AG08396 (cell line): ENCODE measurements at places on chromosomes 2 and 18.

- peak; percentile 80 for DNase-seq
These were observed 38.7 kb downstream of the PKDCC start for GRCh38 chr2:42086500-42086953.

GRCh38 chr2:11764359-11764758 is 17.9 kb downstream of the LPIN1 start:
- DNase-seq = no peak

DNA sequence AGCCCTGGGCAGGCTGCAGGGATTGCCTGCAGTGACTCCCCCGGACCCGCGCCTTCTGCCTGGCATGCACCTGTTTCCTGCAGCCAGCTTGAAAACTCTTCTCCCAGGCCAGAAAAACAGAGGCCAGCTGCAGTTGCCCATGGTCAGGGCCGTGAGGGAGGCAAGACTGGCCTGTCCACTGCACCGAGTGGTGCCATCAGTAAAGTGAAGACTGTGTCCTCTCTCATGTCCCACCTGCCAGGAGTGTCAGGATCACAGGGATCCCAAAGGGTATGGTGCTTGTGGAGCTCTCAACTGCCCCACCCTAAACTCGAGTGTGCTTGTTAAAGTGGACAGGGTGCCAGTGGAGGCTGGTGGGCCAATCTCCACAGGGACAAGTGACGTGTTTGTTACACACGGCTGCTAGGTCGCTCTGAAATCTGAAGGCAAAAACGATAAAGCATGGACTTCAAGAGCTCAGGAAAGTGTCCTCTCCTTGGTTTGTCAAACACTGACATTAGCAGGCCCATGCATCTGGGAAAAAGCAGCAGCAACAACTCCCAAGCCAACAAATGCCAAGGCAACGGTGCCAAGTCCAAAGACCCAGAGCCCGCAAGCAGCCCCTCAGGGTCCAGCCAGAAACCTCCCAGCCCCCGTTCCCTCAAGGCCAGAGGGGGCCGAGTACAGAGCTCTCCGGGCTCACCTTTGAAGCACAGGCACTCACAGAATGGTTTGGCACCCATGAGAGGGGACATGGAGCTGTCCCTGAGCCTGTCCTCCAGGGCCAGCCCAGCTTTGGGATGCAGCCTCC is 213.2 kb downstream of the HDAC4 start:
- no peak for DNase-seq

DNA sequence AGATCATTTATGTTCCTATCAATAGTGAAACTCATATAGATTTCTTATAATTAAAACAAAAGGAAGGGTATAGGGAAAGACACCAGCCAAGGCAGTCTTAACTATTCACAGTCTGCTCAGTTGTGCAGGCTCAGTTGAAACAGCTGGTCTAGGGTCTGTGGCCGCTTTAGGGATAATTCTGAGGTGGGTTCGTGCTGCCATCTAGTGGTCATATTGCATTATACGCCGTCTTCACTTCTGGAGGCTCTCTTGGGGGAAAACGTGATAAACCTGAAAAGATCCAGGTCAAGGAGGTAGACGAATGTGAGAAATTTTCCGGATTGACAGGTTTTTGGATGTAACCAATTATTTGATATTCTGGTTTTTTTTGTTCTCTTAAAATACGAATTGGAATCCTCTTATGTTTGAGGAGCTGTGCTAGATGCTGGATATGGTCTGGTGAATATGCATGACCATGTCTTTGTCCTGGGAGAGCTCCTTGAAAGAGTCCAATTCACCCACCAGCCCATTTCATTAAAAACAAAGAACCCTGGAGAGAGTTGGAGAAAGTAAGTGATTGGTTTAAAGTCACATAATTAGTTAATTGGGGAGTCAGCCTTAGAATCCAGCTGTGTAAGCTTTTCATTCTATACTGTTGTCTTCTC is 492.4 kb downstream of the PLCL1 start:
- peak; percentile 34 for DNase-seq

GRCh38 chr18:48472610-48473009 is 63.4 kb upstream of the ZBTB7C start:
- no peak for DNase-seq

DNA sequence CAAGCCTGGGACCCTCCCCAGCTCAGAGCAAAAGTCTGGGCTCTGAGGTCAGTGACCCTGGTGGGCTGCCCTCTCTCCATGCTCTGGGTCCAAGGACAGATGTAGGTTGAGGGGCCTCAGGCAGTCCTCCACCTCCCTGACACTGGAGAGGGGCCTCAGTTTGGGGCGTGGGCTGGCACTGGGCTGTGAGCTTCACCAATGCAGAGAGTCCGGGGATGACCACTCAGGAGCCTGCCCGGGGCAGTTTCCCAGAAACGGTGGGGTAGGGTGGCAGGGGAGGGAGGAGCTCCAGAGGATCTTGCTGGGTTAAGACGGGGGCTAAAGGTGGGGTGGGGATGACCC is 40.5 kb upstream of the SMAD7 start:
- DNase-seq = no peak

DNA sequence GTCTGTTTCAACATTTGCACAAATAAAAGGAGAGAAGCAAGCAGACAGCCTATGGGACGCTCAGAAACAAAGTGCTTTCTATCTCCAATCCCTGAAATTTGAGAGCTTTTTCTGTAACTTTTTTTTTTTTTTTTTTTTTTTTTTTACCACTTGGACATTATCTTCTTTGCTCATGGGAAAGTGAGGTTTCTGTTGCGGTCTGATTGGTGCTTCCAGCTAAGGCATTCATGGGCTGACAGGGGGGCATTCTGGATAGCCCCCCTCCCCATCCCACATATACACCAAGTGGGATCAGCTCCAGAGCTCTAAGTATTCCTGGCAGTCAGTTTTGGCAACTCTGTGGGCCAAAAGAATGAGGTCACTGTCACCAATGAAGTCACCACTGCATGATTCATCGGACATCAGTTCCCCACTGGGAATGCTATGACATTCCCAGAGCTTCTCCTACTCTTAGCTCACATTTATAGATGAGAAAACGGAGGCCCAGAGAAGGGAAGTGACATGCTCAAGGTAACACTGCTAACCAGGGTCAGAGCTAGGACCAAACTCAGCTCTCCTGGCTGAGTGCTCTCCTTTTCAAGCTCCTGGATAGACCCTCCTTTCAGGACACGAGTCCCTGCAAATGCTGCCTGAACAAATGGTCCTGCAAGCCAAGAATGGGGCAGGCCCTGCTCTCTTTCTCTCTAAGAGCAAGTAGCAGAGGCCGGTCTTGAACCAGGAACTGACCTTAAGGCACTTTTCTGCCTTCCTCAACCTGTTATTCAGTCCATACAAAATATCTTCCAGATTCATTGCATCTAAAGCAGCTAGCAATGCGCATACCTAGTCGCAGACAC is 61.3 kb downstream of the TMEM247 start:
- DNase-seq = peak; percentile 47

GRCh38 chr2:66830881-66831280 is 396.0 kb downstream of the MEIS1 start:
- DNase-seq = no peak

DNA sequence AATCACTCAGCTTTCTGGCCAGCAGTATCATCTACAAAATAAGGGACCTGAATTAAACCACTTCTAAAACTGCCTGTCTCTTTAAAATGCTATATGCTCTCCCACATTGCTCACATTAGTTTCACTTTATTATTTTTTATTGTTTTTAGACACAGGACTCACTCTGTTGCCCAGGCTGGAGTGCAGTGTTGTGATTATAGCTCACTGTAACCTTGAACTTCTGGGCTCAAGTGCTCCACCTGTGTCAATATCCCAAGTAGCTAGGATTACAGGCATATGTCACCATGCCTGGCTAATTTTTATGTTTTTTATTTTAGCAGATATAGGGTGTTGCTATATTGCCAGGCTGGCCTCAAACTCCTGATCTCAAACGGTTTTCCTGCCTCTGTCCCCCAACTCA is 591.3 kb upstream of the ZNF804A start:
- DNase-seq = no peak

DNA sequence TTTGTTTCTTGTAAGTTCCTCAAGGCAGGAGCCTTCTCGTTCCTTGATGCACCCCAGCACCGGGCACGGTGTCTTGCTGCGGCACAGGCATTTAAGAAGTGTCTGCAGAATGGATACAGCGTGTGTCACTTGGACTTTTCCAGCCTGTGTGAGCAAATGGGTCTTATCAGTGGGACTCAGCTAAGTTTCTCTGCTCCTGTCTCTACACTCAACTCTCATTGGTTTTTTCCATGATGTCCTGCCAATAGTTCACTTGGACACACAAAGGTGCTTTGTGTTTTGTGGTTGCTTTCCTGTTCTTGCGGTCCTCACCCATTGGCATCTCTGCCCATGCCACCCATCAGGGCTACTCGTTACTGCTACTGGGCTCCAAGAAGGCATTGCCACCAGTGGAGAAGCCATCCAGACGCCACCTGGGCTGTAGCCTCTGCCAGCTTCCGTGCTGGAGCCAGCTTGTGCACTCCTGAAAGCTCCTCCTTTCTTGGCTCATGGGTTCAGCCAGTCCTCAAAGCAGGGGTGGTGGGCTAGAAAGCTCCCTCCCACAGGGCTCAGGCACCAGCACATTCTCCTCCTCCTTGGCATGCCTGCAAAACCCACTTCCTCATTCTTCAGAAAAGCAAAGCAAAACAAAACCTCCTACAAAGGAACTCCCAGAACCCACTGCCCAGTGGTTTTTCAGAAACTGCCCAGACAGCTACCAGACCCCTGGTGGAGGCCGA is 41.4 kb downstream of the IL1R2 start:
- peak; percentile 66 for DNase-seq

GRCh38 chr2:231370749-231371429 is 24.6 kb upstream of the B3GNT7 start:
- no peak for DNase-seq

DNA sequence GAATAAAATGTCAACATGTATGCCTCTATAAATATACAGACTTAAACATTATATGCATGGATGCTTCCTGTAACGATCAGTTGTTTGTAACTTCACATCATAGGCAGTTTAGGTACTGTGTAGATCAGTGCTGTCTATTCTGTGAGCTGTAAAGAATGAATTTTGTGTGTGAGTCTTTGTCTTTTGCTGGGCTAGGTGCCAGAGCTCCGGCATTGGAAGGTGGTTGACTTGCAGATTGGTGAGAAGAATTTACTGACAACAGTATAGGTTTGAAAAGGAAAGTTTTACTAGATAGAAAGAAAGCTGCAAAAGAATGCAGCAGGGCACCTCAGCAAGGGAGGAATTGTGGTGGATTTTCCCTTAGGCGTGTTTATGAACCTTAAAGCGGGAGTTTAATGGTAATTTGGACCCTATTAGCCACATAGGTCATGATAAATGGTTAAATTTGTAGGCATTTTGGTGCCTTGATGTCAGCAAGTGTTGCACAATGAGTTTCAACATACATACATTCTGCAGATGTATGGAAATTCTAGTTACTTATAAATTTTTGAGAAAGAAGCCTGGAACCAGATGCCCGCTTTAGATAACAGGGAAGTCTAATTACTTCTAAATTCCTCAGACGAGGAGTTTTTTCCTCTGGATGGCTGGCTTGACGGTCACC is 6.7 kb upstream of the QPCT start:
- DNase-seq = no peak

DNA sequence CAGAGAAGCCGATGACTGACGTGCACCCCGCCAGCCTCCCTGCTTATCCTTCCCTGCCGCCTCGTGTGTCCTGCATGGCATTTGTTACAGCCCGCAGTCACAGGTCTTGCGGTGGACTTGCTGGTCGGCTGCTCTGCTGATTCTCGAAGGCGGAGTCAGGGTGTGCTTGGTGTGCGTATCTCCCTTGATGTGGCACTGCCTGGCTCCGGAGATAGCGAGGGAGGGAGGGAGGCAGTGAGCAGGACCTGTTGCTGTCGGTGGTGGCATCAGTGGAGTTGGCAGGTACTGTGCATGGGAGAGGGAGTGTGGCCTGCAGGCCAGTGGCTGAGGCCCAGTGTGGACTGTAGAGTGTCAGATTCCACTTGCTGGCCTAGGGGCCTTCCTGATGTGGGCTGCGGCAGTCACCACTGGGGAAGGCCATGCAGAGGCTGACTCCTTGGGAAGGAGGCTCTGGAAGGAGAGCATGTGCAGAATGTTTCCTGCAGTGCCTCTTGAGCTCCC is 198.9 kb downstream of the AGAP1 start:
- DNase-seq = no peak

- DNase-seq = peak; percentile 49
These were observed 7.0 kb upstream of the CIDEA start for GRCh38 chr18:12246849-12247808.

GRCh38 chr2:222756951-222757650 is 85.6 kb downstream of the MOGAT1 start:
- peak; percentile 51 for DNase-seq

DNA sequence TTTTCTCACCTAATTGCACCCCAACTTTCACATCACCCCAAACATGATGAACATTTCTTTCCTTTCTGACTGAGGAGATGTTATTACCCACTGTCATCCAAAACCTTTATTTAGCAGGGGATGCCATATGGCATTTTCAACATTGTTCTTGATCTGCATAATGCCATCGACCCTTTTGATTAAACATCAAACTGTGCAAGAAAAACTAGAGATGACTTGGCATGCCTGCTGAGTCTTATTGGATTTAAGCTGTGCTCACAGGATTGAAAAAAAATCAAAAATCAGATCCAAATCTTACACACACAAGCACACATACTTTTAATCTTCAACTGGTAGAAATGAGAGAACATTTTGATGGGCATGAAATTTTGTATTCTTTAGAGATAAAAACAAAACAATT is 536.0 kb downstream of the TMX3 start:
- DNase-seq = no peak

GRCh38 chr18:36693931-36694620 is 134.7 kb downstream of the TPGS2 start:
- no peak for DNase-seq

DNA sequence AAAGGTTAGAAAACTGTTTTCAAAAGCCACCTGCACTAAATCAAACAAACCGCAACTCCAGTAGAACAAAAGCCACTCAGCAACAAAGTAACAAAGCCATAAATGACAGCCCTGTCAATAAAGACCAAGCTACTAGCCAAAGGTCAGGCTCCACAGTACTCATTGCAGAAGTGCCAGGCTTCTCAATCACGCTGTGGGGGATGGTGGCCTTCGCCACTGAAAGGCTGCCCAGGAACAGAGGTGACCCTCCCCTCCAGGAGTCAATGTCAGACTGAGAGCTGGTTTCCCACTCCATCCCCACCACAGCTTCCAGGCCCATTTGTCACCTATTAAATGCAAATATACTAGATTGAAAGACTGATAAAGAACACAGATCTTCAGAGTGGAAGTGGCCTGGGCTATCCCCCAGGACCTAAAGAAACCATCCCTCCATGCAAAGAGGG is 5.9 kb downstream of the ATP8B1 start:
- DNase-seq = no peak

GRCh38 chr18:78928076-78928475 is 51.5 kb upstream of the SALL3 start:
- no peak for DNase-seq

DNA sequence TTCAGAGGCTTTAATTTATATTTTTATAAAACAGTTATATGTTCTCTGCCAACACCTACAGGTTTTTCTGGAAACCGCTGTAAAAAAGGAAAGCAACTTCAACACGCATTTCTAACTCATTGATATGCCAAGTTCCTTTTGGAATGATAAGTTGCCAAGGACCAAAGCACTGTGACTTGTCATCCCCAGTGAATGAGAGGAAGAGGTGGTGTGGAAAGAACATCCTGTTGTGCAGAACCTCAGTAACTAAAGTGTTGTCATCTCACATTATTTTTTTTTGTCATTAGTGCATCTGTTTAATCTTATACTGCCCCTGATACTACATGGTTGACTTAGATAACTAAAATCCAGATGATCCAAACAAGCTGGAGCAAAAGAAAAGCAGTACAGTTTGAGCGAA is 96.0 kb upstream of the NEUROD1 start:
- no peak for DNase-seq

GRCh38 chr2:223735659-223736244 is 101.6 kb downstream of the AP1S3 start:
- DNase-seq = peak; percentile 59
